WTC11 (cell line): ENCODE measurements at places on chromosomes 7 and 10.
A peak's percentile ranks its signal among the peaks of the same experiment; 100 is the strongest.

DNA sequence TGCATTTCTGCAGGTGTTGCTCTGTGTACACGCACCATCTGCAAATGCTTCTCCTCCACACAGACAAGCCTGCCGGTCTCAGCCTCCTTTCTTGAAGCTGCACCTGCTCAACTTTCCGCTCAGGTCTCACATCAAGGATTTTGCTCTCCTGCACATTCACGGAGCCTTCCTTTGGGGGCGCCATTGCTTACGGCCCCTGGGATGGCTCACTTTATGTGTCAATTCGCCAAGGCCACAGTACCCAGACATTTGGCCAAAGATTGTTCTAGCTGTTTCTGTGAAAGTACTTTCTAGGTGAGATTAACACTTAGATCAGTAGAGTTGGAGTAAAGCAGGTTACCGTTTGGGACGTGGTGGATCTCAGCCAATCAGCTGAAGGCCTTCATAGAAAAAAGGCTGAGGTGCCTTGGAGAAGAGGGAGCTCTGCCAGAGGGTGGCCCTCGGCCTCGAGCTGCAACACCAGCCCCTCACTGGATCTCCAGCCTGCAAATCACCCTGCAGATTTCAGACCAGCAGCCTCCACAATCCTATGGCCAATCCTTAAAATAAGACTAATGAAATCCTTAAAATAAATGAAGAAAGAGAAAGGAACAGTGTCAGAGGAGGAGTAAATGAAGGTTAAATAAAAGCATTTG is 39.9 kb upstream of the PPP2R2D start:
- peak; percentile 43 for DNase-seq

DNA sequence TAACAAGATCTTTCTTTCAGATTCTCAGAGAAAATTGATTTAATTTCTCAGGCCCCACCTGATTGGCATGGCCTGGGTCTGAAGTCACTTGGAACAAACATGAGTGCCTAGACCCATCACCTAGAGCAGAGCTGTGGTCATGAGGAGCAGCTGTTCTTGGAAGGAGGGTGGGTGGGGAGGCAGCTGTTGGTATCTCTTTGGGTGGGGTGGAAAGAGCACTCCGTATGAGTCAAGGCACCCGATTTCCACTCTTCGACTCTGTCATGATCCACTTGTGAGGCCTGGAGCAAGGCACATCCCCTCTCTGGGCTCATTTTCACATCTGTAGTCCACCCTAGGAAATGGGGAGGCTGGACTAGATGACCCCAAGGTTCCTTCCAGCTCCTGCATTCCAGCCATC is 156.7 kb downstream of the C10orf105 start:
- DNase-seq = no peak

GRCh38 chr7:20229646-20230500 is 12.7 kb upstream of the MACC1 start:
- no peak for DNase-seq

GRCh38 chr10:99533496-99534449 is 1.0 kb downstream of the NKX2-3 start:
- no peak for DNase-seq

GRCh38 chr7:77786018-77786417 is 12.2 kb downstream of the TMEM60 start:
- no peak for DNase-seq

DNA sequence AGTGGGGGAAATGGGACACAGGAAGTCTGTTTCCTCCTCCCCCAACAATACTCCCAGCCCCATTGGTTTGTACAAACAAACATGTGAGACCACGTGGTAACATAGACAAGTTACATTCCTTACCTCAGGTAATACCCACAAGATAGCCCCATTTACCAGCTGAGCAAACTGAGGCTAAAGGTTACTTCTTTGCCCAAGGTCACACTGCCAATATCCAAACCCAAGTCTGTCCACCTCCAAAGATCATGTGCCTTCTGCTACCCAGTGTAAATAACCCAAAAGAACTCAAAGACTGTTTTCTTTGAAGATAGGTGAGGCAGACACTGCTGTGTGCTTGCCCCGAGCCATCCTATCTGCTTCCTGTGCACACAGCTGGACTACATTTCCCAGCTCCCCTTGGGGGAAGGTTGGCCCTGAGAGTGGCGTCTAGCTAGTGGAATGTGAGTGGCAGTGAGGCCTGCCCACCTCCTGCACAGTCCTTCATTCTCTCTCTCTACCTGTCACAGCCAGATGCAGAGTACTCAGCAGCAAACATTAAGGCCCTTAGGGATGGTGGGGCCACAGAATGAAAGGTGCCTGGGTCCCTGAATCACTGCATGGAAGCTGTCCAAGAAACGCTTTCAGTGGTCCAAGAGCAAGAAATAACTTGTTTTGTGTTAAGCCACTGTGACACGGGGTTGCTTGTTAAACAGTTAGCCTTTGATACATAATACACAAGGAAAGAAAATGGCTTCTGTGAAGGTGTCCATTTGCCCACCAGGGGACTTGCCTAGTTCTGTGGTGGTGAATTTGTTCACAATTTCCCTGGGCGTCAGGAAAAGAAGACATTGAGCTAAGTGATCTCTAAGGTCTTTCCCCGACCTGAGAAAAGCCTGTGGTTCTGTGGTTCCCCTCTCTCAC is 257.7 kb upstream of the NFE2L3 start:
- DNase-seq = peak; percentile 51

GRCh38 chr10:114489521-114490310 is 85.4 kb upstream of the AFAP1L2 start:
- DNase-seq = peak; percentile 55

- no peak for DNase-seq
Observed at GRCh38 chr7:157916946-157917640, 580.3 kb downstream of the DNAJB6 start.

DNA sequence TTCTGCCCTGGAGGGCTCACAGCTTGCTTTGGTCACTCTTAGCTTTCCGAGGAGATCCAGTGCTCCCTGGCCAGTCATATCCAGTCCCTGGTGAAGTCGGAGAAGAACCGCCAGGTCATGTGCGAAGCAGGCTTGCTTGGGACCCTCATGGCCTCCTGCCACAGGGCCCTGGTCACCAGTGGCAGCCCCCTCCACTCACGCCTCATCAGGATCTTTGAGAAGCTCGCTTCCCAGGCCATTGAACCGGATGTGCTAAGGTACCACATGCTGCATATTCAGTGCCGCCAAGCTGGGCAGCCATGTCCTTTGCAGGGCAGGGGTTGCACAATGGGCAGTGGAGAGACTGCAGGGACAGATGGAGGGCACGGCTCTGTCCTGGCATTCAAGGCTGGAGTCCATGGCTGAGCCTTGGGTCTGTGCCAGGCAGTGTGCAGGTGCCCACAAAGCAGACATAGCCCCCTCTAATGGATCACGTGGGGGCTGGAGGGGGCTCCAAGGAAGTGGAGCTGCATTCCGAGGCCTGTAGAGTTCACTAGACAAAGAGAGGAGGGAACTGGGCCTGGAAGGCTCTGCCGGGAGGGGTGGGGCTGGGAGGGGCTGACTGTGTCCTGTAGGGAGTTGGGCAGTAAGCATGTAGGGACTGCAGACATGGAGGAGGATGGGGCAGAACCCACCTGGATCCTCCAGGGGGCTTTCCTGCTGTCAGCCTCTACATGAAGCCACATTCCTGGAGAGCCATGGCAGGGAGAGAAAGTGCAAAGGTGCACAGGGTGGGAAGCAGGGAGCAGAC is 89.9 kb downstream of the WDFY4 start:
- DNase-seq = no peak

DNA sequence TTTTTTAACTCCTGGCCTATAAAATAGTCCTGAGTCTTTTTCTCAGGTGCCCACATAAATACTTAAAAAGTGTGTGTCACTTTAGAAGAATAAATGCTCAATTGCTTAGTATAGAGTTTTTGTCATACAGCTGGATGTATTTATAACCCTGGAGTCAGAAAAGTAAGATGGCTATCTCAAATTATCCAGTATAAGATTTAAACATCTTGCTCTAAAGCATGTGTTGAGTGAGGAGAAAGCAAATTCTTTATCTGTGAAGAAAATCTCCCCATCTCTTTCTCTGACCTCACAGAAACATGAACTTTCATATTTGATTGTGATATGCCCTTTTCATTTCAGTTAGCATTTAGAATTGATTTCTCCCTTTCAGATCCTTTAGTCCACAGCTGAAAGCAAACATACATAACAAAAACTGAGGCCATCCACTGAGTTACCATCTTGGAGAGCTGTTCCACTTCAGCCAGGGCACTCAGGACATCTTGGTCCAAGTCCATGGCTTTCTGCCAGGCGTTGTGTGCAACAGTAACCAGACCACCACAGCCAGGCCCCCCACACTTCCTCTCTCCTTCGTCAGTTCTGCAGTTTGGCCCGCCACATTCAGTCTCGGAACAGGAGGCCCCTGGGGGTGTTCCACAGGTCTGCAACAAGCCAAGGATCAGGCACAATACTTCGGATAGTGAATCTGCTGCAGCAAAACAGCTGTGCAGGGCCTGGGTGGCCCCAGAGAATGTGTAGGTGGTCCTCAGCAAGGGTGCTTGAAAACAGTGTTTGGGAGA is 40.9 kb downstream of the DLD start:
- DNase-seq = no peak

DNA sequence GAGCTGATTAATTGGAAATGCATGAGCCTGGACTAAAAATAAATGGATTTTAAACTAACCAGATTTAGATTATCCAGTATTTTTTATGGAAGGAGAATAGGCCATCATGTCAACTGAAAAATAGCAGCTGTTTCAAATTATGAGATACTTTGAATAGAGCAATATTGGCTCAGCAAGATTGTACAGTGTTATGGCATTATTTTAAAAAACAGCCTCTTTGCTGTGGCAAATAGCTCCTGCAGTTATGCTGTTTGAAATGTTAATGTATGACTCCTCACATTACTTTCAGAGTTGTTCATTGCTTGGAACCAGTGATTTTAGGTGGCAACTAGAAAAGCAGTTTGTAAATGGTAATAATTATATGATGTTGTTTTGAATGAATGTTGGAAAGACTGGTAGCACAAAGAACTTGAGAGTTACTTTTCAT is 244.5 kb downstream of the KIAA1217 start:
- DNase-seq = no peak

GRCh38 chr10:15255961-15256360 is 87.5 kb upstream of the NMT2 start:
- peak; percentile 33 for DNase-seq

- DNase-seq = no peak
Observed at GRCh38 chr10:105586451-105587098, 945.5 kb downstream of the SORCS3 start.

- no peak for DNase-seq
Observed at GRCh38 chr7:74443543-74444247, 10.0 kb upstream of the GTF2IRD1 start.

DNA sequence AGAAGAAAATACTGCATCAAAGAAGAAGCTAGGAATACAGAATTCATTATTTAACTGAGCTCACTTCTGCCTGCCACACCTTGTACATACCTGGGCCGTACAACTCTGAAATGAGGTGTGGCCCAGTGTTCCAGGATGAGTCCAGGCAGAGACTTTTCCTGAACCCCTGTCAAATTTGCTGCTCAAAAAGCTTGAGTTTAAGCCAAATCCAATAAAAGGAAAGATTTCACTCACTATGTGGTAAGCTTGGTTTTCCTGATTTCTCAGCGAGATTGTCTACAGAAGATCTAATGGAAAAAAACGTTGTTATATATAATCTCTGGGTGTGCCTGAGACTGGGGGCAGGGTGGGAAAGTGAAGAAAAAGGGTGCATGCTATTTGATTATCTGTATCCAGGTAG is 72.1 kb upstream of the EGFR start:
- DNase-seq = no peak

GRCh38 chr7:67432536-67433234 is 436.1 kb downstream of the TYW1 start:
- no peak for DNase-seq

DNA sequence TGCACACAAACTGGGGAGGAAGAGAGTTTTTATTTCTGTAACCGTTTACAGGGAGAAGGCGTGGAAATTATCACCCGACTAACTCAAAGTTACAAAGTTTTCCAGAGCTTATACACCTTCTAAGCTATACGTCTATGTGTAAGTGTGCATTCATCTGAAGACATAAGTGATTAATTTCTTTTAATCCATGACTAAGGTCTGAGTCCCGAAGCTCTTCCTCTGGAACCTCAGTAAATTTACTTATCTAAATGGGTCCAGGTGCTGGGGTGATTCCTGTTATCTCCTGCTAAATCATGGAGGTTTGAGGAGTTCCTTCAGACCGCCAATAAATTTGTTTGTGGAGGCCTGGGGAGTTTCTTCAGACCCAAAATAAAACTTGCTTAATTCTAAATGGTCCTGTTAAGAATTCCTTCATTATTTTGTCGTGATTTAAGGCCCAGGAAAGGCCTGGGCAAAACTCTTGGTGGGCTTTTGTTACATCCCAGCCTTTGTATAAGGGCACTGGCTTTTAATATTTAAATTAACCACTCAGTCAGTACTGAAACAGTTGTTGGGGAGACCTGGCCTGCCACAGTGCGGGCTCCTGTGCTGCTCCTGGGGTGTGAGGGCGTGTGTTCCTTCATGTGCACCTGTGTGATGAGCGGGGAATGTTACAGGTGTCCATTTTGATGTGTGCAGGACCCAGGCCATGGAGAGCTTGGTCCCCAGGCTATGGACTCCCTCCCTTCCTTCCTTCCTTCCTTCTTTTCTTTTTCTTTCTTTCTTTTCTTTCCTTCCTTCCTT is 5.8 kb upstream of the METTL27 start:
- no peak for DNase-seq

DNA sequence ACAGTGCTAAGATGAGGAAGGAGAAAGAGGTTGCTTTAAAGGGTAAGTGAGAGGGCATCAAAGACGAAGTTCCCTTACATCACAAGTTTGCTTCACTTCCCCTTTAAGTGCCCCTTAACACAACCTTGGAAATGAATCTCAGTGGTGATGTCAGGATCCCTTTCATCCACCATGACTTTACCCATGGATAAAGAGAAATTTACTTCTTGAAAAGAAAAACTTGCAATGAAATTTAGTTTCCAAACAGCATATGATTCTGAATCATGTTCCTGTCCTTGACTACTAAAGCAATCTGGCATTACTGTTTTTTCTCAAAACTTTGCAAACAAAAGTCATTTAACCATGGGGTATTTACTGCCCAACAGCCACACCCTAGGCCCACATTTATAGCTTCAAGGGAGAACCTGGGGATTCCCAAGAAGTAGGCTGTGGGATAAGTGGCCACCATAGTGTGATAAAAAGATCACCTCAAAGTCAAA is 135.9 kb downstream of the ITGB8 start:
- DNase-seq = no peak

GRCh38 chr10:82027711-82028110 is 152.7 kb downstream of the NRG3 start:
- DNase-seq = no peak

DNA sequence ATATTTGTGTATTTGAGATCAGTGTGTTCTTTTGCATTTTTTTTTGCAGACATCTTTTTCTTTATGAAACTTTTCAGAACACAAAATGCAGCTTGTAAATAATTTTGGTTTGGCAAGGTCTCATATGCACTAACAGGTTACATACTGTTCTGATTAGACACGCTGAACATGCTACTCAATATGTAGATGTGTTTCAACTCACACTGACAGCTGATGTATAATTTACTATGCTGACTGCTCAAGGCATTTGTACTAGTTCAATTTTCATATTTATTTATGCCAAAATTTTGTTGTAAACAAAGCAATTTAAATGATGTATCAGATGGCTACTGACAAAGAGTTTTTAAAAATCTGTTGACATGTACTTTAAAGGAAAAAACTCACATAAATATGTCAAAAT is 123.8 kb downstream of the TFEC start:
- DNase-seq = no peak
